ENCODE measurements at places on chromosomes 1 and 21. TPM values are rescaled to one million over a fixed set of nuclear protein-coding genes. Genes with fewer than 3 reads are reported as not detected.
A peak's percentile ranks its signal among the peaks of the same experiment; 100 is the strongest.

Gene TRIM67
- not detected for polyA plus RNA-seq

Gene GPR37L1
- polyA plus RNA-seq: not detected

Gene ARHGEF11
- 2.1 TPM for polyA plus RNA-seq

Gene KCNT2
- polyA plus RNA-seq: not detected

Gene SPRR2G
- not detected for polyA plus RNA-seq

Gene ROR1
- 2.4 TPM for polyA plus RNA-seq

Gene HSD11B1
- not detected for polyA plus RNA-seq

Gene HTR6
- polyA plus RNA-seq: not detected

Gene LBR
- 149 TPM for polyA plus RNA-seq

Gene CR2
- polyA plus RNA-seq: 142 TPM

Gene S100A5
- not detected for polyA plus RNA-seq

Gene KDF1
- polyA plus RNA-seq: 2.5 TPM

Gene SLC25A34
- polyA plus RNA-seq: not detected

Gene EXO1
- polyA plus RNA-seq: not detected

- H3K27ac ChIP-seq: no peak overlapping the region
- H3K27me3 ChIP-seq: no peaks in the 10 kb centered on the region
- no peak overlapping the region for H3K4me3 ChIP-seq
- DNase-seq: peak; percentile 9
Measured at GRCh38 chr1:214332946-214333798, 52.2 kb downstream of the SMYD2 start.

DNA sequence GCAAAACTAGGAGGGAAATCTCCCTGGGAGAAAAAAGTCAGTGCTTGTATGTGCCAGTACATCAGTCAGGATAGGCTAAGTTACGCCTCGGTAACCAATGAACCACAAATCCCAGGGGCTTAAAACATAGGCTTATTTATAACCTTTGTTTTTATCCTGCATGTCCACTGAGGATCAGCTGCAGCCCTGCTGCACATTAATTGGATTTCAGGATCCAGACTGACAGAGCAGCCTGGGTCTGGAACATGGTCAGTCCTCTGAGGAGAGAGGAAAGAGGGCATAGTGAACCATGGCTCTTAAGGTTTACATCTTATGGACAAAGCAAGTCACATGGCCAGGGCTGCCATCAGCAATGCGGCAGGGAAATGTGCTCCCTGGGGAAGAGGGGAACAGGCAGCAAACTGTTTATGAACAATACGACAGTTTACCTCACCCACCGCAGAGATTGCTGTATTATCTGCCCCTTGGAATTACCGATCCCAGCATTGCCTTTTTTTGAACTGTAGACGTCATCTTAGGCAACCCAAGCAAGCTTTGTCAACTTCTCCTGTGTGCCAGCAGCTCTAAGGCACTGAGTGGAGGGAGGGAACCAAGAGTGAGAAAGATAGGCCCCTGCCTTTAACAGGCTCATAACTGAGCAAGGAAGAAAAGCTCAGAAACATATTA, 9.1 kb upstream of the SPRR4 start:
- H3K4me3 ChIP-seq: no peak overlapping the region
- H3K27ac ChIP-seq: no peak overlapping the region
- peaks cover 13% of the 10 kb centered on the region for H3K4me1 ChIP-seq

GRCh38 chr1:36733748-36734147, 251.0 kb upstream of the CSF3R start:
- no peak overlapping the region for H3K27ac ChIP-seq
- no peaks in the 10 kb centered on the region for H3K36me3 ChIP-seq
- no peak overlapping the region for H3K4me3 ChIP-seq
- DNase-seq: no peak

- no peak overlapping the region for H3K4me3 ChIP-seq
- DNase-seq: no peak
- H3K4me1 ChIP-seq: no peaks in the 10 kb centered on the region
- no peaks in the 10 kb centered on the region for H3K27me3 ChIP-seq
- no peaks in the 10 kb centered on the region for H3K36me3 ChIP-seq
Measured at GRCh38 chr1:184881941-184882913, 92.1 kb downstream of the NIBAN1 start.

DNA sequence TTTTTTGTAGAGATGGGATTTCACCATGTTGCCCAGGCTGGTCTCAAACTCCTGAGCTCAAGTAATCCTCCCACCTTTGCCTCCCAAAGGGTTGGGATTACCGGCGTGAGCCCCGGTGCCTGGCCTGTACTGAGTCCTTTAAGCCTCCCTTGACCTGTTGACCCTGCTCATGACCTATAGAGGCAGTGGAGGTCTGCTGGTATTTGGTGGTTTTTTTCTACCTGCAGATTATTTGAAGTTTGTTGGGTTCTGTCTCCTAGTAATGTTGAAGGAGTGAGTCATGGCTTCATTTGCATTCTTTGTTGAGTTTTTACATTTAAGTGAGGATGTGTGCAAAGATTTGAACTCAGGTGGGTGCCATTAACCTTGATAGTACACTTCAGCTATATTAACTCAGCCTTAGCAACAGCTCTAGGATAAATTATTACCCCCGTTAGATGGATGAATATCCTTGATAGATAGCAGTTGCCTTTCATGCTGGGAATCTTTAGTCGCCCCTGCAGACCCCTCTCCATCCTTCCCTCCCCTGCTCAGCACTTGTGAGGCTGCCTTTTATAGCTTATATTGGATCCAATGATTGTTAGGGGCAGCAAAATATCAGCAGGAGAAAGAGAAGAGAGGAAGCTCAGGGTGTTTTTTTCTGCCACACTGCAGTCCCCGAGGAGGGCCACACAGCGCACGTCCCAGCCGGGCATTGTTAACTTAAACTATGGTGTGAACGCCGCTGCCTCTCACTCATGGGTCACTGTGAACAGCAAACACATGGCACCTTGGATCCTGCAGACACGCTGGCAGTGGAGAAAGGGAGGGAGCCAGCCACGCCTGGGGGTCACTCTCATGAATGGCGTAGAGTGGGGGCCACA, 14.9 kb upstream of the NPPB start:
- peaks cover 18% of the 10 kb centered on the region for H3K27me3 ChIP-seq
- no peaks in the 10 kb centered on the region for H3K36me3 ChIP-seq
- H3K4me1 ChIP-seq: no peaks in the 10 kb centered on the region
- no peak for DNase-seq

- H3K4me1 ChIP-seq: no peaks in the 10 kb centered on the region
- DNase-seq: no peak
- H3K36me3 ChIP-seq: no peaks in the 10 kb centered on the region
- H3K27me3 ChIP-seq: no peaks in the 10 kb centered on the region
- H3K27ac ChIP-seq: no peak overlapping the region
Measured at GRCh38 chr21:21690068-21690665, 692.0 kb downstream of the NCAM2 start.

DNA sequence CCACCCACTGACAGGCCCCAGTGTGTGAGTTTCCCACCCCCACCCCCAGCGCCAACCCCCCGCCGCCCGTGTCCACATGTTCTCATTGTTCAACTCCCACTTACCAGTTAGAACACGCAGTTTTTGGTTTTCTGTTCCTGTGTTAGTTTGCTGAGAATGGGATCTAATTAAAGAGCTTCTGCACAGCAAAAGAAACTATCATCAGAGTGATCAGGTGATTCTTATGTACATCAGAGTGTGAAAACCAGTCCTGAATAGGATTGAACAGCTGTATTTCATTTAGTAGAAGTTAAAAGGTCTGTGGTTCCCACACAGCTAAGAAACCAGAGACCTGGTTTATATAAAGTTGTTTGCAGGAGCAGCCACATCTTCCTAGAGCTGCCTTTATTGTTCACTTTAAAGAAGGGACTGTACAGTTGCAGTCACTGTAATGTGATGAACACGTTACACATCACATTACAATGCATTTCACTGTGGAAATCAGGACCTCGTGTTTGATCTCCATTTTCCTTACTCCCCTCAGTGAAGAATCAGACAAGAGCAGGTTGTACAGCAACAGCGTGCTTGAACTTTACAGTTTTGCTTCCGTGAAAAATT, 1.2 kb downstream of the GBP6 start:
- no peaks in the 10 kb centered on the region for H3K4me1 ChIP-seq
- no peak overlapping the region for H3K27ac ChIP-seq
- no peak for DNase-seq

DNA sequence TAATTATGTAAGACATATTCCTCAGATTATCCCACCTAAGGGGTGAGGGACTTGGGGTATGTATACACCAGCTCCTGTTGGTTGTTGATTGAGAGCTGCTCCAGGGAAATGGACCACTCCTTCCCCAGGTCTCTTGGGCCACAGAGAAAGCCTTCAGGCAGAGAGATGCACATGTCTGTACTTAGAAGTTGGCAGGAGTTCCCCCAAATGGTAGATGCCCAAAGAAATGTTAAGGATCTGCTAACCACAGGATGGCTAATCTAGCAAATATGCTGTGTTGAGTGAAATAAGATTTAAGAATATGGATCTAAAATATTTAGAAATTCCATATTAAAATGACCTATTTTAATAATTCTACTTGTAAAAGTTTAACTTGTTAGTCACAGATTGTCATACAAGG, 100.8 kb upstream of the DNAH14 start:
- peaks cover 33% of the 10 kb centered on the region for H3K27me3 ChIP-seq
- H3K36me3 ChIP-seq: no peaks in the 10 kb centered on the region
- no peak for DNase-seq
- no peak overlapping the region for H3K27ac ChIP-seq
- H3K4me1 ChIP-seq: no peaks in the 10 kb centered on the region

GRCh38 chr1:196142111-196142640, 466.1 kb downstream of the KCNT2 start:
- H3K4me1 ChIP-seq: no peaks in the 10 kb centered on the region
- no peak overlapping the region for H3K27ac ChIP-seq

- H3K36me3 ChIP-seq: no peaks in the 10 kb centered on the region
- peak overlapping the region; percentile 97 for H3K27ac ChIP-seq
- DNase-seq: no peak
- H3K4me1 ChIP-seq: peaks cover 81% of the 10 kb centered on the region
- H3K4me3 ChIP-seq: peak overlapping the region; percentile 35
Measured at GRCh38 chr21:37463083-37463801, 96.7 kb downstream of the DYRK1A start.

DNA sequence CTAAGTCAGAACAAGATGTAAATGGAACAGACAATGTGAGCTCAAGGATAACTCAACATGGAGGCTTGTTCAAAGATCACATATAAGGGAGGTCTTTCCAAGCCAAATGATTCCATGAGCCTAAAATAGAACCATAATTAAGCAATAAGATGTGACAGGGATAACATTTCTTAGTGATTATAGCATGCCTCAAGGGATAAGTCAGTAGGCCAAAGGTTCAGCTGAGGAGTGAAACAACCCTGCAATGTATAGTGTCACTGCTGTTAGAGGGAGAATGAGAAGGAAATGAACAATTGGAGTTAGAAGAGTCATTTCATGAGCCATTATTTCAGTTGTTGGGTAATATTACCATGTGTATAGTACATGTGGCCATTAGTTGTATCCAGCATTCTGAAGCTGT, 25.0 kb downstream of the GORAB start:
- H3K36me3 ChIP-seq: peaks cover 24% of the 10 kb centered on the region
- no peaks in the 10 kb centered on the region for H3K4me1 ChIP-seq
- H3K27me3 ChIP-seq: no peaks in the 10 kb centered on the region
- no peak overlapping the region for H3K4me3 ChIP-seq

- no peak overlapping the region for H3K27ac ChIP-seq
- H3K27me3 ChIP-seq: peaks cover 5% of the 10 kb centered on the region
Measured at GRCh38 chr1:214425101-214425500, 126.3 kb downstream of the PTPN14 start.

- no peak overlapping the region for H3K4me3 ChIP-seq
- H3K36me3 ChIP-seq: no peaks in the 10 kb centered on the region
- H3K4me1 ChIP-seq: no peaks in the 10 kb centered on the region
- H3K27ac ChIP-seq: no peak overlapping the region
Measured at GRCh38 chr1:13514821-13515220, 1.0 kb upstream of the LRRC38 start.

DNA sequence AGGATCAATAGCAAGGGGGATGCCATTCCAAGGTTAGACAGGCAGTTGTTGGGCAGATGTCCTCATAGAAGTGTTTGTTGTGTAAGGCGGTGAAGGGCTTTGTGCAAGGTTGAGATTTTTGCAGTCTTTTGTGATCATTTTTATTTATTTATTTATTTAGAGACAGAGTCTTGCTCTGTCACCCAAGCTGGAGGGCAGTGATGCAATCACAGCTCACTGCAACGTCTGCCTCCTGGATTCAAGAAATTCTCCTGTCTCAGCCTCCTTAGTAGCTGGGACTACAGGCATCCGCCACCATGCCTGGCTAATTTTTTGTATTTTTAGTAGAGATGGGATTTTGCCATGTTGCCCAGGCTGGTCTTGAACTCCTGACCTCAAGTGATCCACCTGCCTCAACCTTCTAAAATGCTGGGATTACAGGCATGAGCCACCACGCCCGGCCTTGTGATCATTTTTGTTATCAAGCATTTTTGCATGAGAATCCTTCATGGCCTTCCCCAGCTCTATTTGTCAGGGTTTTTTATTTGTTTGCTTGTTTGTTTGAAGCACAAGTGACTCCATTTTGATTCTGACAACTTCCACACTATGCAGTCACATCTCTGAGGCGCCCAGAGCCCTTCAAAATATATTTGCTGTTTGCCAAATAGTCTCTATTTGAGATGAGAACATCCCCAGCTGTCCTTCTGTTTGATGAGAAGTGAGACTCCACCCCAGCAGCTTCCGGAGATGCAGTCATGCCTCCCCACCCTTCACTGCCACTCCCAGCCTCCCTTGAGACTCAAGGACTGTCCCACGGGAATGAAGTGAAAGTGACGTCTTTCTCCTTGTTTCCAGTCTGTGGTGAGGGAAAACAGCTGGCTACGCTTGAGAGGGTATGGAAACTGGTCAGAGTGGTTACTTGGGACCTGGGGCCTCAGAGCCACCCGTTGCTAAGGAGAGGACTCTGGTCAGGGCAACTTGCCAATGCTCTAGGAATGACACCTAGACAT, 38.0 kb downstream of the TMEM50B start:
- no peaks in the 10 kb centered on the region for H3K27me3 ChIP-seq
- H3K36me3 ChIP-seq: peaks cover 4% of the 10 kb centered on the region
- peak; percentile 61 for DNase-seq
- peak overlapping the region; percentile 97 for H3K27ac ChIP-seq

DNA sequence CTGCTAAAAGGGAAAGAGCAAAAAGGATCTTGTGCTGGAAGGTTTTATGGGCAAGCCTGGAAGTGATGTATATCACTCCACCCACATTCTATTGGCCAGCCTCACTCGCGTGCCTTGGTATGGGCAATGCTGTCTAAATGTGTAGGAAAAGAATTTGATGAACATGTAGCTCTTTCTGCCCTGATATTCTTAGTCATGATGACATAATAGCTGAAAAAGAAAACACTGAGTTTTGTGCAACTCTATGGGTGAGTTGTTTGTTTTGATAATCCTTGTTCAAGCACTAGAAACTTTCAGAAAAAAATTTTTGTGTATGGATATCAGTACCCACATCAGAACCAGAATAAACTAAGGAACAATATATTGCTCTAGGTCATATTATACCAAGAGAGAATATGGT, 231.5 kb upstream of the ST6GALNAC5 start:
- no peak for DNase-seq
- H3K4me1 ChIP-seq: no peaks in the 10 kb centered on the region
- H3K27ac ChIP-seq: no peak overlapping the region
- H3K4me3 ChIP-seq: no peak overlapping the region

DNA sequence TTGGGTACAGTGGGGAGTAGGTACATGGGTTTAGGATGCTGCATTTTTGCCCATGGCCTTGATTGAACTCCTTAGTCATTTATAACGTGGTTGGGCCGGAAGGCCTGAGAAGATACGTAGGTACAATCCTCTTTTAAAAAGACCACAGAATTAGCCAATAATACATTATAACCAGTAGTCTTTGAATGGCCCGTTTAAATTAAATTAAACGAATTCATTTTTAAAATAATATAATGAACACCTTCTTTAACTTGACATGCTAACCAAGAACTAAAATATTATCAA, 20.1 kb upstream of the ADAR start:
- peak overlapping the region; percentile 99 for H3K27ac ChIP-seq
- H3K4me3 ChIP-seq: peak overlapping the region; percentile 96
- H3K4me1 ChIP-seq: peaks cover 10% of the 10 kb centered on the region
- no peak for DNase-seq

Measured in naive B cell (primary cell).